ENCODE measurements at places on chromosomes 16 and 17.

GRCh38 chr17:34351096-34351495, 5.2 kb upstream of the CCL13 start:
- DNase-seq, result no peak
- no peaks in the 10 kb centered on the region for H3K4me1 ChIP-seq
- no peak overlapping the region for H3K4me3 ChIP-seq

GRCh38 chr17:82887255-82888164, 47.7 kb upstream of the ZNF750 start:
- H3K36me3 ChIP-seq, result no peaks in the 10 kb centered on the region
- no peak overlapping the region for H3K4me3 ChIP-seq
- DNase-seq, result no peak
- H3K4me1 ChIP-seq, result no peaks in the 10 kb centered on the region
- no peaks in the 10 kb centered on the region for H3K27me3 ChIP-seq

- DNase-seq, result no peak
- H3K4me3 ChIP-seq, result no peak overlapping the region
- H3K27ac ChIP-seq, result no peak overlapping the region
- H3K36me3 ChIP-seq, result no peaks in the 10 kb centered on the region
Measured at GRCh38 chr17:6099492-6099891, 29.3 kb downstream of the WSCD1 start.

DNA sequence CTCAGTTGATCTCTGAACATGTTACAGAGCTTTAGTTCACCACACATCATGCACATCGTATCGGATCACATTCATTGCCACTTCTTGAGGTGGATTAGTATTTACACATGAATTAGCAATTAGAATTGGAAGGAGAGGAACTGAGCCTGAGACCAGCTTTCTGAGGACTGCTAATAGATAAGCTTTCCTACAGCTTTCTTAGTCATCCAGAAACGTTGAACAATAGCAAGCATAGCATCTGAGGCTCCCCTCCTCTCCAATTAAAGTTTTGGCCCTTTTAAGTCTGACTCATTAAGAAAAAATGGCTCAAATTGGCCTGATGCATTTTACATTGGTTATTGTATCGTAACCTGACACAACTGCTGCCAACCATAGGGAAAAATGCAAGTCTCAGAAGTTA, 1130.4 kb downstream of the CDH8 start:
- H3K36me3 ChIP-seq, result no peaks in the 10 kb centered on the region
- H3K4me3 ChIP-seq, result no peak overlapping the region
- no peak for DNase-seq
- no peak overlapping the region for H3K27ac ChIP-seq

DNA sequence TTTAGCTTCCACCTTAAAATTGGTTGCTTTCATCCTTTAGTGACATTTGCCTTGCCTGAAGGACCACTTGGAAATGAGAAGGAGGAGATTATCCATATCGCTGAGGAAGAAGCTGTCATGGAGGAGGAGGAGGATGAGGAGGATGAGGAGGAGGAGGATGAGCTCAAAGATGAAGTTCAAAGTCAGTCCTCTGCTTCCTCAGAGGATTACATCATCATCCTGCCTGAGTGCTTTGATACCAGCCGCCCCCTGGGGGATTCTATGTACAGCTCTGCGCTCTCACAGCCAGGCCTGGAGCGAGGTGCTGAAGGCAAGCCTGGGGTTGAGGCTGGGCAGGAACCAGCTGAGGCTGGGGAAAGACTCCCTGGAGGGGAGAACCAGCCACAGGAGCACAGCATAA, 11.5 kb upstream of the TMEM106A start:
- H3K4me3 ChIP-seq, result no peak overlapping the region
- peaks cover 100% of the 10 kb centered on the region for H3K36me3 ChIP-seq
- no peaks in the 10 kb centered on the region for H3K27me3 ChIP-seq
- DNase-seq, result no peak
- H3K27ac ChIP-seq, result no peak overlapping the region

- H3K27me3 ChIP-seq, result no peaks in the 10 kb centered on the region
- no peaks in the 10 kb centered on the region for H3K4me1 ChIP-seq
- no peak overlapping the region for H3K4me3 ChIP-seq
- H3K36me3 ChIP-seq, result peaks cover 20% of the 10 kb centered on the region
Measured at GRCh38 chr16:55576384-55576783, 9.9 kb downstream of the CAPNS2 start.

DNA sequence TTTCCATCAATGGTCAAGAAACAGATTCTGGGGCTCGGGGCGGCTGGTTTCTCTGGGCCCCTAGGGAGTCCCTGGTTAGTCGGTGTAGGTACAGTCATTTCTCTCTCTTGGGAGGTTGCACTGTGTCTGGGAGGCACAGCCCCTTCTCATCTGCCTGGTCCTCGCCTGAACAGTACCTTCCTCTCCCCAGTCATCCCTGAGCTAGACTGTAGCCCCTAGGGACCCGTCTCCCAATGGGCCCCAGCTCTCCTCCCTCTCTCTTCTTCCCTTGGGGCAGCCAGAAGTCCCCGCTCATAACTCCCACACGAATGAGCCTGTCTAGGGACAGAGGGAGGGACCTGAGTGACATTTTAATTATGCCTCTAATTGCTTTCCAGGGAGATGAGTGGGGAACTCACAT, 20.2 kb upstream of the CPSF4L start:
- H3K27ac ChIP-seq, result no peak overlapping the region
- no peak overlapping the region for H3K4me3 ChIP-seq
- H3K27me3 ChIP-seq, result no peaks in the 10 kb centered on the region
- no peak for DNase-seq

DNA sequence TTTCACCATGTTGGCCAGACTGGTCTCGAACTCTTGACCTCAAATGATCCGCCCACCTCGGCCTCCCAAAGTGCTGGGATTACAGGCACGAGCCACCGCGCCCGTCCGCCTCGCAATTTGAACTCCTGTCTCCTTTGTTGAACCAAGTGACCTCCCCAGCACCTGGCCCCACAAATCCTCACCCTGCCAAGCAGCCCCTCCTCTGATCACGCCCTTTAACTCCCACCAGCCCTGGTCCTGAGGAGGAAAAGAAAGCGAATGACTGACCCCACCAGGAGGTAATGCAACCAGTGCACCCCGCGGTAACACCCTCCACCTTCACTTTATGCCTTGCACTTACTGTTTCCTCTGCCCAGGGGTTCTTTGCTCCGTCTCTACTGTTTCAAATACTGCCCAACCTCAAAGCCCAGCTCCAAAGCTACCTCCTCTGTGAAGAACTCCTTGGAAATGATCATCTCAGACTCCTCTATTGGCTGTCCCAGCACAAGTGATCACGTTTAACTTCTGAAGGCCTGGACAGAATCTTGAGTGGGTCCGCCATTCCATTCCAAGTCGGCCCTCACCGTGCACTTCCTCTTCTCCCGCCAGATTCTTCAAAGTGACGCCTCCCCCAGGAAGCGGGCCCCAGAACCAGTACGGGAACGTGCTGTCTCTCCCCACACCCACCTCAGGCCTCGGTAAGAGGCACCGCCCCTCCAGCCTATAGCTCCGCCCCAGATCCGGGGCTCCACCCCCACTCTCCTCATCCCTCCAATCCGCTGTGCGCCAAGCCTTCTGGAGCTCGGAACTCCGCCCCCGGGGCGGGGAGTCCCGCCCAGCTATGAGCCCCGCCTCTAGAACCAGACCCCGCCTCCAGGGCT, 4.4 kb downstream of the CD19 start:
- H3K4me3 ChIP-seq, result no peak overlapping the region
- DNase-seq, result peak; percentile 54
- H3K36me3 ChIP-seq, result no peaks in the 10 kb centered on the region
- no peak overlapping the region for H3K27ac ChIP-seq

DNA sequence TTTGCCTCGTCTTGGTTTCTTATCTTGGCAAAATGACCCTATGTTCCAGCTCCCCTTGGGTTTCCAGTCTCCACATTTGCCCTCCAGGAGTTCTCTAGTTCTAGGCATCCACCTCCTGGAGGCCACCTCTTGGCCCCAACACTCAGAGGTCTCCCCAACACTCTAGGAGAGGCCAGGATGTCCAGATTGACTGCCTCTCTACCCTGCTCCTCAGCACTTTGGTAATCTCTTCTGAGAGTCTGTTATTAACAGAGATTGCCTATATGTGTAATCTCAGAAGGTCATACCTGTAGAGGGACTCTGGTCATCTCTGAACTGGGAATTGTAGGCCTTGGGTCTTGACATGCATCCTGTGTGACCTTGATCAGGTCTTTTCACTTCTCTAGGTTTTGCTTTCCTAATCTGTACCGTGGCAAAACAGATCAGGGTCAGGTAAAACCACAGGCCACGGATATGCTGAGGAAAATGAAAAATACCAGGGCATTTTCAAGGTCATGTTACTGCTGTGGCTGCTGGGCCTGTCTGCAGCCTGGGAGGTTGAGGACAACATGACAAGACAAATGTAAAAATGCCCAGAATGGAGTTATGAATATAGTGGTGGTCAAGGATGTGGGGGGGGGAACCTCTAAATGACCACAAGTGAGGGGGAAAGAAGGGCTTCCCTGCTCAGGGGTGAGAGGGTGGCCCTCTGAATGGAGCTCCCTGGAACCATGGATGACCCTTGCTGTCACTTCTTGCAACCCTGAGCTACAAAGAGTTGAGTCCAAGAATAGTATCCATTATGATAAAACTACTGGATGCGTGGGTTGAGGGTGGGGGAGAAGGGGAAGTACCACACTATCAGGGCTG, 5.0 kb upstream of the CCL4L2 start:
- H3K4me3 ChIP-seq, result no peak overlapping the region
- no peaks in the 10 kb centered on the region for H3K27me3 ChIP-seq
- no peaks in the 10 kb centered on the region for H3K36me3 ChIP-seq

DNA sequence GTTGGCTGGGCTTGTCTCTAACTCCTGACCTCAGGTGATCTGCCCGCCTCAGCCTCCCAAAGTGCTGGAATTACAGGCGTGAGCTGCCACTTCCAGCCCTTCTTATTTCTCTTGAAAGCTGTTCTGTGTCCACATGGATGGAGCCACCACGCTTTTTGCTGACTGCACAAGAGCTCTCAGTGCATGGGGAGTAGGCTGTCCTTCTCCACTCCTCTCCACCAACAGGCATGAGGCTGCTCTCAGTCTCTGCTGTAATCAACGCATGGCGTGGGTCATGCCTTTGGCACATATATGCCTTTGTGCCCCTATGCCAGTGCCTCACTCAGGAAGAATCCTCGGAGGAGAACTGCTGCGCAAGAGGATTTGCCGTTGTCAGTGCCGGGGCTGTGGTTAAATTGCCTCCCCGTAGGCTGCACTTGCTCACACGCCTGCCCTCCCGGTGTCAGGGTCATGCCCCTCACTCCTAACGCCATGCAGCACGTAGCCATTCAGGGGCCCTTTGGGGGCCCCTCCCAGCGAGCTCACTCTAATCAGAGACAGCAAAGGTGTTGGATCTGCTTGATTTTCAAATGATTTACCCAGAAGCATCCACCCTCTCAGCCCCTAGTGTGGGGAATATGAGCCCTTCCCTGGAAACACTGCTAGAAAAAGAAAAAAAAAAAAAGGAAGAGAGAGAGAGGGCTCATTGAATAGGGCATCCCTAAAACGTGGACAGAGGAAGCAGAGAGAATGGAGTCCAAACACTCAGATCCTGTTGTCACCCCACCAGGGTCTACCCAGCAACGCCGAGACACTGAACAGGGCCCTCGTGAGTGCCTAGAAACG, 47.5 kb upstream of the ZCCHC14 start:
- H3K4me1 ChIP-seq, result peaks cover 42% of the 10 kb centered on the region
- peak overlapping the region; percentile 48 for H3K4me3 ChIP-seq
- H3K27ac ChIP-seq, result peak overlapping the region; percentile 98
- H3K36me3 ChIP-seq, result no peaks in the 10 kb centered on the region

DNA sequence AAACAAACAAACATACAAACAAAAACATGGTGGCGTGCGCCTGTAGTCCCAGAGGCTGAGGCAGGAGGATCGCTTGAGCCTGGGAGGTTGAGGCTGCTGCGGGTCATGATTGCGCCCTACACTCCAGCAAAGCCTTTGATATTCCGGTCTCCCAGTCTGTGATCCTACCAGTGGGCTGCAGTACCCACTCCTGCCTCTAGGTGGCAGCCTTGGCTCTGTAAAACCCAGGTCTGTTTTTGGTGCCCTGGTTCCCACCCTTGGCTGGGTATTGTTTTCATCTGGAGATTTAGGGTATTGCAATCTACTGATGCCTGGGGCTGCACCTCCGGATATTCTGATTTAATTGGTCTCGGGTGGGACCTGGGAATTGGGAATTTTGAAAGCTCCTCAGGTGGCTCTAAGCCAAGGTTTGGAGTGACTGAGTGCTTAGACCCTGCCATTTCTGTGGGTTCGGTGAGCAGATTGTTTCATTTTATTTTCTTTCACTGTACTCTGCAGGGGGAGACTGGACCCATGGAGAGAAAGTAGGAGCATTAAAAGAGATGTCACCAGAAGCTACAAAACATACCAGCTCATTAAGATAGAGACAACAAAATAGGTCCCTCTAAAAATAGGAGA, 40.5 kb downstream of the MYH3 start:
- peak; percentile 88 for DNase-seq
- no peak overlapping the region for H3K4me3 ChIP-seq
- no peaks in the 10 kb centered on the region for H3K27me3 ChIP-seq
- no peak overlapping the region for H3K27ac ChIP-seq

DNA sequence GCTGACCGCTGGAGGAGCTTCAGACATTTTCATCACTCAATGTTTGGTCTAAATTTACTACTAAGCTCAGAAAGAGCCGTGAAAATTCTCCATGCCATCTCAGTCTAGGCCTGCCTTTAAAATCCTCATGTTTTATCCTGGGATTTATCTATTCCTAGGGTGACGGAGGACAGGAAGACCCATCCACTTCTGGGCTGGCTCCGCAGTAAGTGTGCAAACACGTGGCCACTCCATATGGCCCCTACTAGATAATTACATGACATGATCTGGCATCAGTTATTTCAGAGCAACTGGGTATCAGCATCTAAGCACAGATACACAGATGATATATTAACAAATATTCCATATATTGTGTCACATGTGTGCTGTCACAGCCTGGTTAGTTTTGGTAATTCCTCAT, 77.8 kb upstream of the HS3ST4 start:
- H3K27me3 ChIP-seq, result no peaks in the 10 kb centered on the region
- no peak overlapping the region for H3K4me3 ChIP-seq
- no peaks in the 10 kb centered on the region for H3K36me3 ChIP-seq
- DNase-seq, result no peak
- H3K27ac ChIP-seq, result no peak overlapping the region

DNA sequence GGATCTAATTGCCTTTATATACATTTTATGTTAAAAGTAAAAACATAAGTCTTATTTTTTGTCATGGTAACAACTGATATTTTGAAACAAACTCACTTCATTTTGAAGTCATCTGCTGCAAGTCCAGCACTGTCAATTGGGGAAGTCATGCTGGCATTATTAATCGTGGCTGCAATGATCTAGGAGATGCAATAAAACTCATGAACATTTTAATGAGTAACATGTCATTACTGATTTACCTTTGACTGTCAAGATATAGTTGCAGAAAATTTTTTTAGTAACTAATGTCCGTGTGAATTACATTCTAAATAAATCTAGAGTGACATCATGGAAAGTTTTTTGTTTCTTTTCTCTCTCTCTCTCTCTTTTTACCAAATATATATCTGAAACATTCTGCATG, 17.3 kb upstream of the KRT24 start:
- H3K4me3 ChIP-seq, result no peak overlapping the region
- no peaks in the 10 kb centered on the region for H3K36me3 ChIP-seq
- no peaks in the 10 kb centered on the region for H3K4me1 ChIP-seq
- H3K27me3 ChIP-seq, result no peaks in the 10 kb centered on the region
- DNase-seq, result no peak
- no peak overlapping the region for H3K27ac ChIP-seq

- H3K27ac ChIP-seq, result no peak overlapping the region
- H3K36me3 ChIP-seq, result peaks cover 32% of the 10 kb centered on the region
- H3K27me3 ChIP-seq, result no peaks in the 10 kb centered on the region
- H3K4me1 ChIP-seq, result no peaks in the 10 kb centered on the region
Measured at GRCh38 chr17:75892556-75893224, 4.1 kb downstream of the TRIM65 start.

GRCh38 chr17:57294101-57294500, 37.8 kb downstream of the MSI2 start:
- no peaks in the 10 kb centered on the region for H3K27me3 ChIP-seq
- peaks cover 12% of the 10 kb centered on the region for H3K36me3 ChIP-seq
- no peak overlapping the region for H3K4me3 ChIP-seq
- no peak for DNase-seq
- no peaks in the 10 kb centered on the region for H3K4me1 ChIP-seq
- H3K27ac ChIP-seq, result no peak overlapping the region
